ENCODE measurements at places on chromosomes 3 and 15. TPM values are rescaled to one million over a fixed set of nuclear protein-coding genes. Genes with fewer than 3 reads are reported as not detected.

DNA sequence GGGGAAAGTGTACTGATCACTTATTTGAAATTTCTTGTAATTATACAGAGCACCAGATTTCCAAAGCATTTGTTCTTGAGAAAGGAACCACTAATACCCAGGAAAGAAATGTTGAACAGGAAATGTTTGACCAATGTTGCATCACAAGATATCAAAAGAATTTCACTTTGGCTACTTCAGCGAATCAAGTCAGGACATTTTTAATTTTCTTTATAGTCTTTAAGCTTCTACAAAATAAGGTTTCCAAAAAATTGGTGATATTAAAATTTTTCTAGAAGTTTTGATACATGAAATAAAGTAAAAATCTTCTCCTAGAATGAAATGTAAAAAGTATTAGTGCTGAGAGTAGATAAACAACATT, 421.9 kb downstream of the MECOM start:
- H3K4me3 ChIP-seq = no peak overlapping the region
- no peaks in the 10 kb centered on the region for H3K4me1 ChIP-seq
- H3K27me3 ChIP-seq = peaks cover 9% of the 10 kb centered on the region
- H3K36me3 ChIP-seq = no peaks in the 10 kb centered on the region
- no peak for DNase-seq

DNA sequence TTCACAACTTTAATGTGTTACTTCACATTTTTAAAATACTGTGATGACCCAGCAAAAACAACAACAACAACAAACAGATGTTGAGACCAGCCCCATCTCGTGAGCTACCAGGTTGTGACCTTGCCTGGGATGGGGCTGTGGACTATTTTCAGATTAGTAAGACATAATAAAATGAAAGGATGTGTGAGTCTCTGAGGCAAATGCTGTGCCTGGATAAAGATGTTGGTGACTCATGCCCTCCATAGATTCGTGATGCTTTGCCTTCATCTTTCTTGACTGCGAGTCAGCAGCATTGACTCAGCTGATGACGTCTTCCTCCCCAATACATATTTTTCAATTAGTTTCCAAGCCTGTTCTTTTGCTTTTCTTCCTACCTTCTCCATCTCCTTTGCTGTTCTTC, 453.0 kb upstream of the CFAP20DC start:
- DNase-seq = no peak
- H3K4me3 ChIP-seq = no peak overlapping the region
- H3K4me1 ChIP-seq = no peaks in the 10 kb centered on the region
- H3K36me3 ChIP-seq = no peaks in the 10 kb centered on the region
- no peaks in the 10 kb centered on the region for H3K27me3 ChIP-seq
- H3K27ac ChIP-seq = no peak overlapping the region

GRCh38 chr3:177811835-177812234, 614.6 kb upstream of the TBL1XR1 start:
- DNase-seq = no peak
- no peaks in the 10 kb centered on the region for H3K36me3 ChIP-seq
- no peaks in the 10 kb centered on the region for H3K27me3 ChIP-seq

DNA sequence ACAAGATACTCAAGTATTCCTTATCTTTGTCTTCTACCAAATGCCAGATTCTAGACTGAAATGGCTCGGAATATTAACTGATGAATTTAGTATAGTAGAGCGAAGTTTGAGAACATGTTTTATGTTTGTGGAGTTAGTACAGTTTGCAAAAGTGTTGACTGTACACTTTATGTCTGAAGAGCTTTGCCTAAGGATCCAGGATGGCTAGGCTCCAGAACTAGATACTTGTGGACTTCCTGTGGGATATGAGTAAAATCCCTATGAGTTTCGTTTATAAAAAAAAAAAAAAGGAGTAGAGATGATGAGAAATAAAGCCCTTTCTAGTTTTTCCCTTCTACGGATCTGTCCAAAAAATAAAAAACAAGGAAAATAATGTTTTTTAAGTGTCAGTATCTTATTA, 96.7 kb downstream of the TP63 start:
- no peaks in the 10 kb centered on the region for H3K4me1 ChIP-seq
- H3K27me3 ChIP-seq = no peaks in the 10 kb centered on the region
- H3K36me3 ChIP-seq = no peaks in the 10 kb centered on the region
- no peak overlapping the region for H3K4me3 ChIP-seq
- DNase-seq = no peak
- no peak overlapping the region for H3K27ac ChIP-seq

DNA sequence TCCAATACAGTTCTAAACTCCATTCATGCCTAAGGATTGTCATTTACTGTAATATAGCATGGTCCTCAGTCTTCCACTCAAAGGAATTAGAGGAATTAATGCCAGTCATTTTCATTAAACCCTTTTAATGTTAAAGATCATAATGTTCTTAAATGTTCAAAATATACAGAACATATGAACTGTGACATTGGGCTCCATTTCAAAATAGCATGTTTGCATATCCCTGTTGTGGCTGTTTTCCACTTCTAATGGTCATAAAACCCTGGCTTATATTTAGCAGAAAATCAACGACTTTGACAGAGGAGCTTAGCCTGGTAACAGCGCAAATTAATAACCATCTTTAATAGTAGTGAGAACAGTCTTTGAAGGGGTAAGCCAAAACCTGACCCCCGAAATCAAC, 260.7 kb downstream of the UBE2E2 start:
- no peak overlapping the region for H3K27ac ChIP-seq
- DNase-seq = no peak
- H3K4me1 ChIP-seq = no peaks in the 10 kb centered on the region
- no peaks in the 10 kb centered on the region for H3K36me3 ChIP-seq
- no peak overlapping the region for H3K4me3 ChIP-seq

DNA sequence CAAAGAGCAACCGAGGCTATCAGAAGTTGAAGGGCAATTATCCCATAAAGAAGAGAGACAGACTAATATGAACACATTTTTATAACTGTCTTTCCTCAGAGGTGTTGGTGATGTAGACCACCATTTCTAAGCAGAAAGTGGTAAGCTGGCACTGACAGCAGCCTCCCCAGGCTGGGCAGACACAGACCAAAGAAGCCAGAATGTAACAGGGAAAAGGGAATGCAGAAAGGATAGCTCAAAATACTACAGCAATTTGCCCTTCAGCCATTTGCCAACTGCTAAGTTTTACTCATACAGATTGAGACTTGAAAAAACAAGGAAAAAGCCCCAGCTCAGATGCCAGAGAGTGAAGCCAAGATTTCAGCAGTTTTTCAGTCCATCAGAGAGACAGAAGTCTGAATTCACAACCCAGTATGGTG, 73.5 kb upstream of the ABI3BP start:
- no peak overlapping the region for H3K27ac ChIP-seq
- no peak for DNase-seq
- H3K27me3 ChIP-seq = peaks cover 25% of the 10 kb centered on the region
- no peak overlapping the region for H3K4me3 ChIP-seq
- no peaks in the 10 kb centered on the region for H3K4me1 ChIP-seq
- no peaks in the 10 kb centered on the region for H3K36me3 ChIP-seq

DNA sequence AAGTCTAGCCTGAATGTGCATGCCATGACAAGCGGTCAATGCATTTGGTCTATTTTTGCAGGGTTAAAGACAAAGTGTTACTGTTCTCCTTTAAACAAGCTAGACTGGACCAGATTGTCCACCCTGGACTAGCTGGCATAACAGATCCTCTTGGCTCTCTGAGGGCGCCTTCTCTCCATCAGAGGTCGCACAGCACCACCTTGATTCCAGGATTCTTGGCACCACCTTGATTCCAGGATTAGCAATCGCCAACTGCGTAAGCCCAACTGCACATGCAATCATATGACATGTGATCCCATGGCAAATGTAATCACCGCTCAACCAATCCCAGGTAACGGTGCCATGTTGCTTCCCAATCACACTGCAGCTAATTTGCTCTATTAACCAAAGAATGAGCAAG, 98.6 kb downstream of the OXNAD1 start:
- H3K27ac ChIP-seq = no peak overlapping the region
- no peaks in the 10 kb centered on the region for H3K4me1 ChIP-seq
- DNase-seq = no peak
- H3K4me3 ChIP-seq = no peak overlapping the region
- no peaks in the 10 kb centered on the region for H3K27me3 ChIP-seq
- H3K36me3 ChIP-seq = peaks cover 72% of the 10 kb centered on the region

- no peak overlapping the region for H3K4me3 ChIP-seq
- no peaks in the 10 kb centered on the region for H3K36me3 ChIP-seq
- no peak for DNase-seq
- H3K4me1 ChIP-seq = no peaks in the 10 kb centered on the region
- no peaks in the 10 kb centered on the region for H3K27me3 ChIP-seq
These were observed 19.7 kb downstream of the DAPK2 start for GRCh38 chr15:64026591-64026990.

GRCh38 chr3:71356265-71356664, 227.3 kb downstream of the FOXP1 start:
- no peak for DNase-seq
- no peak overlapping the region for H3K4me3 ChIP-seq
- no peak overlapping the region for H3K27ac ChIP-seq
- H3K36me3 ChIP-seq = peaks cover 28% of the 10 kb centered on the region

DNA sequence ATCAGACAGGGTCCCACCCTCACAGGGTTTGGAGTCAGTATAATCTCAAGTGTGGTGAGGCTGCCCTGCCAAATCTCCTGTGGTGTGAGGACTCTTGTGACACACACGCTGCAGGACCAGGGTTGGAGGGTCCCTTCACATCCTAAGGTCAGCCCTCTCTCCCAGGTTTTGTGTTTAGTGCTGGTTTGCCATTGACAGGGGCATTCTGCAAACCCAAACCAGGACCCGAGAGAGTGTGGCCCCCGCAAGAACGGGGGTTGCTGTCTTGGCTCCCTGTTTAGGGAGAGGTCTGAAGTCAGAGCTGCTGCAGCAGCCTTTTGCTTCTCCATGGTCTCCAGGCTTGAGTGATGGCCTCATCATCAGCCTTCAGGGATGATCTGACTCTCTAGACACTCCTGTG, 14.7 kb downstream of the FAM107A start:
- no peaks in the 10 kb centered on the region for H3K4me1 ChIP-seq
- H3K27me3 ChIP-seq = no peaks in the 10 kb centered on the region
- H3K4me3 ChIP-seq = no peak overlapping the region
- no peak overlapping the region for H3K27ac ChIP-seq
- DNase-seq = no peak
- no peaks in the 10 kb centered on the region for H3K36me3 ChIP-seq

- H3K27ac ChIP-seq = no peak overlapping the region
- no peak for DNase-seq
- no peaks in the 10 kb centered on the region for H3K36me3 ChIP-seq
- no peaks in the 10 kb centered on the region for H3K4me1 ChIP-seq
- H3K27me3 ChIP-seq = no peaks in the 10 kb centered on the region
These were observed 428.7 kb downstream of the TBC1D5 start for GRCh38 chr3:17313746-17314145.

DNA sequence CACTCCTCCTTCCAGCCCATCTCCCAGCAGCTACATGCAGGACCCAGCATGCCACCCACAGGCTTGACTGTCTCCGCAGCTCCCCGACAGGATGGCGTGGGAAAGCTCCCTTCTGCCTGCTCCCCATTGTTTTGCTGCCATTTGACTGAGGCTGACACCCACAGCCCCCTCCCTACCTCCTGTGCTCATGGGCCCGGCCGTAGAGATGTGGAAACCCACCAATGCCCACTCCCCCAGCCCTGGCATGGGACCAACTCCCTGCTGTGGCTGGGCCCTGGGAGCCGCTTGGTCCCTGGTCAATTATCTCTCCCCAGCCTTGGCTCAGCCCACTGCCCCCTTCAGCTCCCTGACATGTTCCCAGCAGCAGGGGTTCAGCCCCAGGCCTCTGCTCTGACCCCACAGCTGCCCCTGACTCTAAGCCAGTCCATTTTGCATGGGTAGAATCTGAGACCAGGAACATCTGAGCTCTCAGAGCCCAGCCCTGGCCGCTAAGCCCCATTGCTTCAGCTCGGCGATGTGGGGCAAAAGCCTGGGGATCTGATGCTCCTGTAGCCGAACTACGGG, 8.2 kb downstream of the C3orf22 start:
- H3K4me1 ChIP-seq = no peaks in the 10 kb centered on the region
- DNase-seq = peak; percentile 4
- H3K27me3 ChIP-seq = no peaks in the 10 kb centered on the region
- no peaks in the 10 kb centered on the region for H3K36me3 ChIP-seq
- no peak overlapping the region for H3K27ac ChIP-seq

DNA sequence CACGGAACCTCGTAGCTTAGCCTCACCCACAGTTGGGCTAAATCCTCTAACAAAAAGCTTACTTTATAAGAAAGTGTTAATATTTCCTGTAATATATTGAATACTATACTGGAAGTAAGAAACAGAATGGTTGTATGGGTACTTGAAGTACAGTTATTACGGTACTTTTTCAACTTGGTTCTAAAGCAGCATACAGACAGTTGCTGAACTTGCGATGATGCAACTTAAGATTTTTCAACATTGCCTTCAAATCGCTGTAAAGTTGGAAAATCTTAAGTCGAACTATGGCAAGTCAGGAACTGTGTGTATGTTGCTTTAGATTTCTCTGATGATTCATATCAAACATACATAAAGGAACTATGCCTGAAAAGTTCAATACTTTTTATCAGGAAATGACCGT, 204.4 kb upstream of the C2CD4B start:
- no peak overlapping the region for H3K4me3 ChIP-seq
- H3K4me1 ChIP-seq = no peaks in the 10 kb centered on the region
- no peaks in the 10 kb centered on the region for H3K36me3 ChIP-seq
- H3K27me3 ChIP-seq = peaks cover 8% of the 10 kb centered on the region
- H3K27ac ChIP-seq = no peak overlapping the region

GRCh38 chr15:56428821-56429458, 36.0 kb downstream of the MNS1 start:
- H3K4me3 ChIP-seq = no peak overlapping the region
- no peaks in the 10 kb centered on the region for H3K36me3 ChIP-seq
- peak; percentile 10 for DNase-seq
- H3K27ac ChIP-seq = no peak overlapping the region
- peaks cover 8% of the 10 kb centered on the region for H3K27me3 ChIP-seq

DNA sequence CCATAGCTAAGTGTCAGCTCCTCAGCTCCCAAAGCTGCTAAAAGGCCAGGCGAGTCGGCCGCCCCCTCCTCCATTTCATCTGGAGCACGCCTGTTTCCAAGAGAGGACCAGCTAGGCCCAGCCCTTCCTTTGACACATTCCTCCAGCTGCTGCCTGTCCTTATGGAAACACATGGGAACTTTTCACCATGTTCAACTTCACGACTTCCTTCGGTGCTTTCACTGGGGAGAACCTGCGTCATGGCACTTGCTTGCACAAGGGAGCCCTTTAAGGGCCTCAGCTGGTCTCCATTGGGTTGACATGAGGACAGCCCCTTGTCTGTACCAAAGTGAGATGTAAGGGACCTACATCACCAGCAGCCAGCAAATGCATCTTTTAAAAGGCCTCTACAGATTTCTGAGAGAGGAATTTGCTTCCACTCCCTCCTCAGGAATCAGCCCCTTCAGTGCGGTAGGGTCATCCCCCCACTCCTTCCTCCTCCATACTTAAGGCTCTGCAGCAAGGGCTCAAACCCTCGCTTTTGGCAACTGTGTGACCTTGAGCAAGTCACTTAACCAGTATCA, 2.1 kb downstream of the MAGI1 start:
- peaks cover 10% of the 10 kb centered on the region for H3K4me1 ChIP-seq
- no peak overlapping the region for H3K27ac ChIP-seq
- H3K36me3 ChIP-seq = no peaks in the 10 kb centered on the region
- DNase-seq = no peak

GRCh38 chr15:94206463-94207167, 24.7 kb upstream of the MCTP2 start:
- no peak overlapping the region for H3K27ac ChIP-seq
- H3K4me1 ChIP-seq = peaks cover 4% of the 10 kb centered on the region
- peaks cover 3% of the 10 kb centered on the region for H3K27me3 ChIP-seq

Gene CP
- not detected for total RNA-seq

Gene TF
- 0.30 TPM for total RNA-seq
